HEK293T (cell line): ENCODE measurements at places on chromosomes 2 and 18.
A peak's percentile ranks its signal among the peaks of the same experiment; 100 is the strongest.

DNA sequence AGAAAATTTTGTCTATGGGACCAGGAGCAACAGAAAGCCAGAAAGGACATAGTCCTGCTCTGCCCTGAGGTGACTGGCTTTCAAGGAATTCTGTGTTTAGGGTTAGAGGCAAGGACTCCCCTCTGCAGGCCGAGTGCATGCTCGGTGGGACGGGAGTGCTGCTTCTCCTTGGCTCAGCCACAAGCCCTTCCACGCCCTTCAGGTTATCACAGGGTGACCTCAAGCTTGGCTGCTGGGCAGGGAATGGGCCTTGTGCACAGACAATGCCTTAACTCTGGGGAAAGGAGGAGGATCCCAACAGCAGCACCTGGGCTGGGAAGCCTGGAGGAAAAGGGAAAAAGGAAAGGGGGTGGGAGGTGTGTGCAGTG lies 32.8 kb downstream of the FAM178B start:
- DNase-seq: no peak

DNA sequence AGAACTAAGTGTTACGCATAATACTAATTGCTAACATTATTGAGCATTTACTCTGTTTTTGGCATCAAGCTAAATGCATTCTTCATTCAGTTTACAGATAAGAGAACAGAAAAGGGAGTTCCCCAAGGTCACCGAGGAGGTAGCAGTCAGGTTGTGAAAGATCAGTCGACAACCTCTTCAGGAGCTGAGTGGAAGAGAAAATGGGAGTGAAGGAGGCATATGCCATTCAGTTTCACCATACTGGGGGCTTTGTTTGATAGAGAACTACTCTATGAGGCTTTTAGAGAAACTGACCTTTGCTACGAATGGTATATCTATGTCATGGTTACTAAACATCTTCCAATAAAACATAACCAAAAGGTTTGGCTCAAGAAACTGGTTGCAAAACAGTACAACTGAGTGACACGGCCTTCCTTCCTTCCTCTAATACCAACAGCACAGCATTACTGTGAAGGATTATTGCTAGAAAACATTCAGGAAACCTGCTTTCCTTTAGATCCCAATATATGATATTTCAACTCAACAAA lies 112.1 kb downstream of the RBMS1 start:
- no peak for DNase-seq

DNA sequence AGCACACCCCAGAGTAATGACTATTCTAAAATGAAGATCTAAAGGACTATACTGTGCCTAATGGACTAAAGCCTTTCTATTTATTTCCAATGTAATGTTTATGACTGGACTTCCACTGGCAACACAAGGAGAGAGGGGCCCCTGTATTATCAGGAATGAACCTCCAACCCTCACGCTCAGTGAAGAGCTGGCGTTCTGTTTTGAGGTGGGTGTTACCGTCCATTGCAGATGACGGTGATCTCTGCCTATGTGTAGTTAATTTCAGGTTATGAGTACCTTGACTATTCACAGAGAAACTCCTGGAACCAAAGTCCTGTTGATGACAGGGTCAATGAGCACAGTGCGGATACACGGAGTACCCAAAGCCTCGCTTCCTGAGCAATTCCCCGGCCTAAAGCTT lies 85.4 kb downstream of the MEP1B start:
- DNase-seq: no peak

- DNase-seq: peak; percentile 49
Observed at GRCh38 chr2:240989451-240990265, 8.8 kb upstream of the SNED1 start.

DNA sequence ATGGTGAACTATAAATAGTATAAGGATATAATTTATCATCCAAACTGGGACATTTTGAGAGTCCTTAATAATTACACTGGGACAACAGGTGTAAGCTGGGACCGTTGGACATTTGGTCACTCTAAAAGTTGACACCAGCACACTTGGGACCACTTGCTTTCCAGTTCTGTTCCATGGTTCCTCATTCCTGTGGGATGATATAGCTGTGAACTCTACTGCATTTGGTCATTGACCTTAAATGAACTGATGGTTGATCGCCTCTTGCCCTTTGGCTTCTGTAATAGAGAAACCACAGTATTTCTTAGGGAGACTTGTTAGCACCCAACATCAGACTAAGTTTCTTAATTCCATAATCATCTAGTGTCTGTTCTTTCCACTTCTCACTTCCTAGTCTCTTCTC lies 46.7 kb downstream of the EML6 start:
- DNase-seq: no peak

GRCh38 chr18:50734886-50735285 lies 84.9 kb downstream of the MRO start:
- DNase-seq: no peak

- no peak for DNase-seq
Observed at GRCh38 chr2:8421658-8422449, 260.0 kb upstream of the ID2 start.
